ENCODE measurements at places on chromosomes 5 and 9.

DNA sequence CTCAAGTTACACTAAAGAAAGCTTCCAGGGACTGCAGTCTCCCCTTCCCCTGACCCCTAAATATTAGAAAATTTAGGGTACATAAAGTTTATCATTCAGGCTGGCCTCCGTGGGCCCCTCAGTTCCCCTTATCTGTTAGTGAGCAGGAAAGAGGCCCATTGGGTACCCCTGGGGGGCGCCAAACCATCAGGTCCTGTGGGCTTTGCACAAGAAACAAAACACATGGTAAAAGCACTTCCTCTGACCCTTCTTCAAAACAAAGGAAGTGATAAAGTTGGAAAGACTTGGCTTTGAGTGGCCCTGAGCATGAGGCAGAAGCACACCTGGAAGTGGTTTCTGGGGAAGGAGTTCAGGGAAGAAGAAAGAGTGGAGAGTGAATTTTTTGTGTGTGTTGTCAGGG is 213.0 kb downstream of the SMARCA2 start:
- DNase-seq, result peak; percentile 29

- DNase-seq, result no peak
Observed at GRCh38 chr5:56827049-56827448, 11.7 kb downstream of the MAP3K1 start.

DNA sequence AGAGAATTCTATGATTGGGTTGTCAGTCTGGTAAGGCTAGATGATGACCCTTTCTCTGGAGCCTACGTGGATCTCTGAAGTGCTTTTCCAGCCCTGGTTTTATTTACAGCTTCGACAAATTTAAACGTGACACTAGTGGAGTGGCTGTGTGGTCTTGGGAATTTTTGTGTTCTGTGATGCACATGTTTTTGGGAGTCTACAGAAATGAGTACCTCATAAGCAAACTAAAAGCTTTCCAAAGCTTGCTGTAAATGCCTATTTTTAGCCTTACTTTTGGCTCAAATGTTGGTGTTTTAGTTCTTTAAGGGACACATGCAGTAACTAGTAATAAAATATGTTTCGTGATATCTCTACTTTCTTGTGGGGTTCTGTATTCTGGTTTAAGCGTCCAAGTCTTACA is 3.3 kb downstream of the LARP1 start:
- DNase-seq, result no peak

DNA sequence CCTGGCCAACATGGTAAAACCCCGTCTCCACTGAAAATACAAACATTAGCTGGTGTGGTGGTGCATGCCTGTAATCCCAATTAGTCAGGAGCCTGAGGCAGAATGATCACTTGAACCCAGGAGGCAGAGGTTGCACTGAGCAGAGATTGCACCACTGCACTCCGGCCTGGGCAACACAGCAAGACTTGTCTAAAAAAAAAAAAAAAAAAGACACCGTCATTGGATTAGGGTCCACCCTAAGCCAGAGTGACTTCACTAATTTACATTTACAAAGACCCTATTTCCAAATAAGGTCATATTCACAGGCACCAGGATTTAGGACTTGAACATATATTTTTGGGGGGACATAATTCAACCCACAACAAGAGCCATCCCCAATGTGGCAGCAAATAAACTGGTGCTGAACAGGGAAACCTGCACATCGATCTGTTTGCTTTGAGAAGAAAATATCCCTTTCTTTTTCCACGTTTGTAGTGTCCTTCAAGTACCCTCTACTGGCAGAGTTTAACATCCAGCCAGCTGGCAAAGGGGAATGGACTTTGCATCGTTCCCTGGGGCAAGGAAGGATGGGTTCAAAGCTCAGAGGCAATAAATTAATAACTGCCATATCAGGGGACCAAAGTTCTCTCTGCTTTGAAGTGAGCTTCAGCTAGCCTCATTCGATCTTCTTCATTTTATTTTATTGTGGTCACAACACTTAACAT is 3.7 kb upstream of the DNAJC25 start:
- DNase-seq, result no peak

DNA sequence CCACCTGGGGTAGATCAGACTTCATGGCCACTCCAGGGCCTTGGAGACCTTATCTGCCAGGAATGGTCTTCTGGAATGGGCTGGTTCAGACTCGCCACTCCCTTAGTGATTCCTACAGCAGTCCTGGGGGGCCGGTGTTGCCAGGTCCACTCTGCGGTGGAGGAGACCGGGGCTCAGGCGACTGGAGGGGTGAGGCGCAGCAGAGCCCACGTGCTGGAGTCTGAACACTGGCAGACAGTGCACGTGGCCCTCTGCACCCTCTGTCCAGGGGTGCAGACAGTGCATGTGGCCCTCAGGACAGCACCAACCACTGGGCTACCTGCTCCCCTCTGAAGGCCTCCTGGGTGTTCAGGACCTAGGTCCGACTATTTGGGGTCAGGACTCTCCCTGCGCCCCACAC is 94.8 kb upstream of the PHYKPL start:
- no peak for DNase-seq

GRCh38 chr5:74325866-74326265 is 314.7 kb downstream of the ENC1 start:
- peak; percentile 79 for DNase-seq

GRCh38 chr5:10453545-10453944 is 11.9 kb downstream of the ROPN1L start:
- DNase-seq, result peak; percentile 55

DNA sequence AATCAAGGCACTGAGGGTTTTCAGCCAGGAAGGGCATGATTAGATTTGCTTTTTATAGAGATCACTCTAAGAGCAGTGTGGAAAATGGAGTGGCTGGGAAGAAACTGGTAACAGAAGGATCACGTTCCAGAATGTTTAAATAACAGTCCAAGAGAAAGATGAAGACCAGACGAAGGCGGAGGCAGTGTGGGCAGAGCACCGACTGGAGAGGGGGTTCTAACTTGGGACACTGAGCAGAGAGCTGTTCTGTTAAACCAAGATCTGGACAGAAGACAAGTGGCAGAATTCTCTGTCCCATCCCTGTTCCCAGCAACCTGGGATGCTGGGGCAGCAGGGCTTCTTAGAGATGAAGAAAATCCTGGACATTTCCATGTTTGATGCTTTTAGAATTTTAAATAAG is 249.1 kb upstream of the NR4A3 start:
- no peak for DNase-seq

- peak; percentile 48 for DNase-seq
Observed at GRCh38 chr5:126676195-126676624, 75.5 kb downstream of the PHAX start.

- DNase-seq, result peak; percentile 59
Observed at GRCh38 chr5:52989781-52990527, 802 bp downstream of the ITGA2 start.

Measured in fibroblast of lung (primary cell).